Endodermal cell (in vitro differentiated cells): ENCODE measurements at places on chromosomes 6 and 20.

- DNase-seq: no peak
These were observed 43.1 kb downstream of the SLC17A5 start for GRCh38 chr6:73610444-73611275.

DNA sequence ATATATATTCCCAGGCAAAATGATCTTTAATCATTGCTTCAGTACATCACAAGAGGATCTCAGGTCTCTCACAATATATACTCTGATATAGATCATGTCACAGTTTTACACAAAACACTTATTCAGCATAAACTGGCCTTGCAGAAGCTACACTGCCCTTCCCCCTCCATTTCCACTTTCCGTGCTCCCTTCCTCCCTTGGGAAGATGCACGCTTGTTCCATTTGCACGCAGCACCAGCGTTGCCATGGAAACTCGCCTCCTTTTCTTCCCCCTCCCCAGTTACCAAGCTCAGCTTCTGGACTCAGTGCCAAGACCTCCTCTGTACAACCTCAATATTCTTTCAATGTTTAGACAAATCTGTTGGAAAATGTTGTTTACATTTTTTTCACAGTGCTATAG, 154.6 kb downstream of the RFPL4B start:
- no peak for DNase-seq

DNA sequence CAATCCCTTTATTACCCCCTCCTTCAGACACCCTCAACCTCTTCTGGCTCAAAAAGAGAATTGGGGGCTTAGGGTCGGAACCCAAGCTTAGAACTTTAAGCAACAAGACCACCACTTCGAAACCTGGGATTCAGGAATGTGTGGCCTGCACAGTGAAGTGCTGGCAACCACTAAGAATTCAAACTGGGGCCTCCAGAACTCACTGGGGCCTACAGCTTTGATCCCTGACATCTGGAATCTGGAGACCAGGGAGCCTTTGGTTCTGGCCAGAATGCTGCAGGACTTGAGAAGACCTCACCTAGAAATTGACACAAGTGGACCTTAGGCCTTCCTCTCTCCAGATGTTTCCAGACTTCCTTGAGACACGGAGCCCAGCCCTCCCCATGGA, 2.2 kb downstream of the TNF start:
- peak; percentile 38 for DNase-seq

GRCh38 chr6:135813401-135813800, 38.1 kb upstream of the PDE7B start:
- DNase-seq: no peak

DNA sequence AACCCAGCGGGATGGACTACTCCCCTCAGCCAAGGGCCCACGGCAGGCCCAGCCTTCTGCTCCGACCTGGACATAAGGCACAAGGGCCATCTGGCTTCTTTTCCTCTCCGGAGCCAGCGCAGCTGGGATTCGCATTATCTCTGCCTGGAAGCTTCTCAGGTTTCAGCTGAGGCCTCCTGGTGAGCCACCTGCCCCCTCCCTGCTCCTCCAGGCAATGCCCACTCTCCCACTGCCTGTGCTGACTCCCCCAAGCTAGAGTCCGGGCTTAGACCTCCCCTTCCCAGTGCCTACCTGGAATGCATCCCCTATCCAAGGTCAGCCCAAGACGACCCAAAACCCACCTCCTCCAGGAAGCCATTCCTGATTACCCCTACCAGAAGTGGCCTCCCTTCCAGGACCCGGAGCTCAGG, 60.7 kb downstream of the EZR start:
- peak; percentile 86 for DNase-seq

GRCh38 chr20:37095108-37095598, 644 bp downstream of the RBL1 start:
- no peak for DNase-seq

GRCh38 chr20:24993337-24994185, 1.0 kb upstream of the APMAP start:
- peak; percentile 10 for DNase-seq

- peak; percentile 67 for DNase-seq
These were observed 43.7 kb downstream of the CDC5L start for GRCh38 chr6:44431118-44431725.

GRCh38 chr6:40642837-40643236, 55.7 kb upstream of the LRFN2 start:
- DNase-seq: no peak
